Stimulated activated CD4-positive, alpha-beta T cell treated with anti-CD3 and anti-CD28 coated beads, Interleukin-15, amount 100 ng/mL, for 48 hours (primary cell): ENCODE measurements at places on chromosomes 5 and 9.

- DNase-seq, result no peak
Measured at GRCh38 chr5:44099643-44100042, 289.6 kb downstream of the FGF10 start.

- DNase-seq, result no peak
Measured at GRCh38 chr5:138945421-138946240, 70.5 kb upstream of the LRRTM2 start.

DNA sequence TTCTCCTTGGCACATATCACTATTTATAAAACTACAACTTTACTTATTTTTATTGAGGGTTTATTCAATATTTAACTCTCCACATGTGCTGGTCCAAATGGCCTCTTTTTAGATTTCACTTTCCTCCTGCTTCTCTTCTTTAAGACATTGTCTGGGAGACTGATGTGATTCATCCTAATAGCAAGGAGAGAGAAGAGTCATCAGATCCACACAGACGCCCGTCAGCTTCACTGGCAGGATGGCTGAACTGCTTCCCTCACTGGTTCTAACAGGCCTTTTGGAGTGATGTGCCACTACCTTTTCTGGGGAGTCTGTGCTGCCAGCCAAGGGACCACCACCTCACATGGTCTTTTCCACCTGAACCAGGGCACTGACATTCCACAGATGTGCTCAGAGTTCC, 16.5 kb upstream of the ROR2 start:
- no peak for DNase-seq

- DNase-seq, result no peak
Measured at GRCh38 chr9:112734892-112735291, 15.7 kb upstream of the SNX30 start.

- no peak for DNase-seq
Measured at GRCh38 chr9:12681620-12682019, 11.6 kb upstream of the TYRP1 start.

DNA sequence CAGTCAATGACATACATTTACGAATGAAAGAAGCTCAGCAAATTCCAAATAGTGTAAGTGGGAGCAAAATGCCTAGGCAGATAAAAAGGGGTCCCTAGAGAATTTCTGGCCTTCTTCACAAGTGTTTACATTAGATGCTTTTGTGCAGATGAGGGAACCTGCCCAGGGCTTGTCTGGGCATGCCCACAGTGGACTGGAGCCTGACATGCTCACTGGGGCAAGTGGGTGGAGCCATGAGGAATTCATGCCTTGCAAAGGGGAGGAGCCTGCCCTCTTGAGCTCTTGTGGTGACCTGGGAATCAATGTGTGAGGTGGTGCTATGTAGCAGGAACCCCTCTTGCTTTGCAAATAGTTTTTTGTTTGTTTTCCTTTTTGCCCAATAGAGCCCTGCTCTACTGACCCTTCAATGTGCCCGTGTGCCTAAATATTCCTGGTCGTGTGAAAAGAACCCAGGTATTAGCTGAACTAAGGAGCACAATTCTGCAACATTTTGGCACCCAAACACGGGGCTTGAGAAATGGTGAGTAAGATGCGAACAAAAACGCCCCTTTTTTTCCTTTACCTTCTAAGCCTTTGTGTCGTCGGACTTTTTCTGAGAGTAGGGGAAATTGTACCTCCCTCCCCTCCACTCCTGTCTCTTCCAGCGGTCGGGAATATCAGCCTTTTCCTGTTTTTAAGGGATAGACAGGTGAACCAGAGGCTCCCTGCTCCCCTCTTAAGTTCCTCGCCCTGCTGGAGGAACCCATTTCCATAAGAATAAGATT, 433.8 kb upstream of the CDH9 start:
- DNase-seq, result no peak

DNA sequence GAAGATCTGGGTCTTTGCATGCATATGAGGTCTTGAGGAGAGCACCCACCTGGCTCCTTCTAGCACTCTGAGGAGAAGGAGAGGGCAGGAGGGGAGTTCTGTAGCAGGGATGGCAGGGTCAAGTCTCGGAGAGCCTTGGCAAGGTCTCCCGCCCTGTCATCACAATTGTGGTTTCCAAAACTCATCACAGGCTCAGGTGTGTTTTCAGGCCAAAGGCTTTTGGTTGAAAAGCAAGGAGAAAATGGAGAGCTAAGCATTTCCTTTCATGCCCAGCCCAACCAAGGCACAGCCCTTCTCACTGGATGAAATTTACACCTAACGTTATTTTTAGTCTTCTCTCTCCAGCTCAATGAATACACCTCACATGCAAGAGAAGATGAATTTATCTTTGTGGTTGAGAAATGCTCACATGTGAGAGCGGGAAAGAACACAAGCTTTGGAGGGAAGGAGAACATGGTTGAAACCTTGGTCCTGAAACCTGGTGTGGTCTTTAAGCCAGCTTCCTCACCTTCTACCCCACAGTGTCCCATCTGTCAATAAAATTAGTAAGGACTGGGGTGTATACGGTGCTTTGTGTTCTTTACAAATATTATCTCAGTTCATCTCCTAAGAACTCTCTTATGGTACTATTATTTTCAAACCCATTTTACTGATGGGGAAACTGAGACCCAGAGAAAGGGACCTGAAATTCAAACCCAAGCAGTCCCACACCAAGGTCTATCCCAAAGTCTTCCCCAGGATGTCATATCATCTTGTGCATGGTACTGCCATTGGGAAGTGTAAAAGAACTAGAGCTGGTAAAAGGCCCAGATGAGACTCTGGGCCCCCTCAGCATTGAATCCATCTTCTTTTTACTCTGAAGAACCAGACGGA, 47.8 kb upstream of the CPEB4 start:
- DNase-seq, result no peak

DNA sequence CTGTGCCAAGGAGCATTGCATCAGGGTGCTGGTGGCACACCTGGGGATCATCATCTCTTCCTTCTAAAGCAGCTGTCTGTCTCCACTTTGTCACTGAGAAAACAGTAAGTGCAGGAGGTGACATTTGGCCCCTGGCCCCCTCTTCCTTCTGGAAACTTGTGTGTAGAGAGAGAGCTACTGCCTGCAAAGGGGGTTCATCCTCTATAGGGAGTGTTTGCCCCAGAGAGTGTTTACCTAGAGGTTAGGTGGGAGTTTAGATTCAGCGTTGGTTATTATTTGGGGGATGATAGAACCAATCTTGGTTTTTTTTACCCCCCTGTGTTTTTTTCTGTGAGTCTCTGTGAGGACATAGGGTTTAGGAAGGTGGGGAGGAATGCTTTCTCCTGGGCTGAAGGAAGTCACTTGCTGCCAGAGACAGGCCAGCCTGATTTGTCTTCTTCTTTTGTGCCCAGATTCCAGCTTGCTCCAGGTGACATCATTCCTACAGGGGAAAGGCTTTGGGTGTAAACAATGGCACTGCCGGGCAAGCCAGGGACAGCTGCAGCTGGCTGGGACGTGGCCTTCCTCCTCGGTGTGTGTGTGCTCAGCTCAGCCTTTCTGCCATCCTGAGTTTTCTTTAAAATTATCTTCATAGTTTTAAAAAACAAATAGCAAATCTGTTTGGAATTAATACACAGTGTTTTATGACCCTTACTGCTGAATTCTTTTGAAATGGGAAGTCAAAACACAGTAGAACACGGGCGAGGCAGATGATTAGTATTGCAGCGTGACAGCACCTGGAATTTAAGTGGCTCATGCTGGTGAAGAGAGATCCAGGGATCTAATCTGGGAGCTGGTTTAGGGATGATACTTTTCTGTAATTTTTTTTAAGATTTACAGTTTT, 24.5 kb downstream of the PRRC2B start:
- no peak for DNase-seq

GRCh38 chr5:44387921-44388320, 1.3 kb downstream of the FGF10 start:
- no peak for DNase-seq

DNA sequence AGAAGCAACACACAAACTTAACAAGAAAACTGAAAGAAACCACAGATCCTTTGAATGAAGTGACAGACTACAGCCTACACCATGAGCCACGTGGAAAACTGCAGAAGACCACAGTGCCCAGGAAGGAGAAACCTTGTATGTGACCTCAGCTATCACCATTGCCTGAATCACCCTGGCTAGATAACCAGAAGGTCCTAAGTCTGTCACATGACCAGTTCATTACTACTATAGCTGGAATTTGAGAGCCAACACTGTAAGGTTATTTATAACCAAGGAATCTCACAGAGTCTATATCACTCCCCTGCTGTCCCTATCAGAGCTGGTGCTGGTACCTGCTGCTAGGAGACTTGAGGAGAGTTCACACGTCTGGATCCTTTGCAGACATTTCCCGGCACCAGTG, 90.3 kb upstream of the FBXL17 start:
- no peak for DNase-seq

DNA sequence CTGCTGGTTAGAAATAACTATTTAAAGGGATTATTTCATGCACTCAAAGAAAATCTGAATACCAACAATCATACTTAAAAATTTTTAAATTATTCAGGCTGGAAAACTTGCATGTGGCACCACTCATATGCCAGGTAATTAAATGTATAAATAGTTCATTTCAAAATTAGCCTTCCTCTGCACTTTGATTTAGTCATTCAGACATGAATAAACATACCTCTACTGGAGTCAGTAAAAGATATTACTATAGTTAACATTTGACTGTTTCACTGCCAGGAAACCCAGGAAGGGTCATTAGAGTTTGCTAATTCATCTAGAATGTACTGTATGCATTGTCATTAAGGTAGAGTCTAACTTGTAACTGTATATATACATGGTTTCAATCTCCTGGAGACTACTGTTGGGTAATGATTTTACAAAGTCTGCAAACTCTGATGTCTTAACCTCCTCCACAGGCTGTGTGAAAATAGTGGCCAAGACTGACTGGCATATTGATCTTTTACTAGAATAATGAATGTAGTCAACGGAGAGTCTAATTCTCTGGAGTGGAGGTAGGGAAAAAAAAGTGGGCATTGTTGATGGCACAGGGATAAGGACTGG, 43.7 kb downstream of the TEX10 start:
- no peak for DNase-seq

DNA sequence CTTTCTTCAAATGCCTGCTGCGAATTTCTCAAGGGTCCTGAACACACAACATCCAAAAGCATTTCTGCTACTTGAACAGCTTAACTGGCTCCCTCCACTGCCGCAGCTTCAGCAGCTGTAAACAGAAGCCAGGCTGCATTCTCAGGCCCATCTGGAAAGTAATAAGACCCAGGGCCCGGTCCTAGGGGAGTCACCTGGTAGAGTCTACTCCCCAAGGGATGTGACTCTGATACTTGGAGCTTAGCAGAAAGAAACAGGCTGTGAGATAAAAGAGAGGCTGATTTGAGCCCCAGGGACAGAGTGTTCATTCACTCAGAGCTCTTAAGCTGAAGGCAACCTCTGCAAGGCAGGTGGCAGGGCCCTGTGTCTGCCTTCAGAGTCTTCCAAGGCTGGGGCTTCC, 356.8 kb downstream of the SPOCK1 start:
- DNase-seq, result no peak

- no peak for DNase-seq
Measured at GRCh38 chr5:64462391-64462790, 43.4 kb upstream of the RGS7BP start.

DNA sequence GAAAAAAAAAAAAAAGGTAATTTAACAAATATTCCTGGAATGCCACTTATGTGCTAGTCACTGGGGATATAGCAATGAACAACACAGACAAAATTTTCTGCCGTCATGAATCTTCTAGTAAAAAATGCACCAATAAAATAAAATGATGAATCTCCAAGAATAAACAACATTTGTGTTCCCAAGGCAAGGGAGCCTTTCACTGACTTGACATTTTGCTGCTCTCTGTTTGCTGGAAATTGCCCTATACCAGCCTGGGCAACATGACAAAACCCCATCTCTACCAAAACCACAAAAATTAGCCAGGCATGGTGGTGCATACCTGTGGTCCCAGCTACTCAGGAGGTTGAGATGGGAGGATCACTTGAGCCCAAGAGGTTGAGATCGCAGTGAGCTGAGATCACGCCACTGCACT, 64.5 kb upstream of the ERBIN start:
- DNase-seq, result no peak

DNA sequence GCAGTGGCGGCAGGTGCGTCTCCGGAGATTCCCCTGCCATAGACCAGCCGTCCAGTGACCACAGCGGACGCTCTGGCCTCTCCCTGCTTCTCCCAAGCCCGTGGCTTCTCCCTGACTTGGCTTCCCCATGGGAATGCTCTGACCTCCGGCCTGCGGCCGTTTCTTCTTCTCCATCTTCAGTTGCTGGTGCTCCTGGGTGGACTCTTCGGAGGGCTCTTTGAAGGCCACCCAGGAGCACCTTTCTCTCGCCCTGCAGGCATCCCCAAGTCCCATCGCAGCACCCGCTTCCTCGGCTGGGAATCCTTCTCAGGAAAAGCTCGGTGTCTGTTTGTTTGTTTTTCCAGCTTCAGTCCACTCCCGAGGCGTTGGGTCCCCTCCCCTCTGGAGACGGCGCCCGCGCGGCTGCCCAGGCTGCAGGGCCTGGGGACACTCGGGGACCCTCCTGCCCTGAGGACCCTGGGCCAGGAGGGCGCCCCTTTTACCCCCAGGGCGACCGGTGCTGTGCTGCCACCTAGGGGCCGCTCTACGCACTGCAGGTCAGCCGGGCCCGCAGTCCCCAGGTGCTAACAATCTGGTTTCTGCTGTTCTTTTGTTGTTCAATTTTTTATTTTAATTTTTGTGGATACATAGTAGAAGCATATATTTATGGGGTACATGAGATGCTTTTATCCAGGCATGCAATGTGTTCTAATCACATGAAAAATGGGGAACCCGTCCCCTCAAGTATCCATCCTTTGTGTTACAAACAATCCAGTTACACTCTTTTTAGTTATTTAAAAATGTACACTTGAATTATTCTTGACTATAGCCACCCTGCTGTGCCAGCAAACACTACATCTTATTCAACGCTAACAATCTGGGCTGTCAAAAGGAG, 197.9 kb upstream of the ADAMTS16 start:
- no peak for DNase-seq

- no peak for DNase-seq
Measured at GRCh38 chr5:95908799-95909198, 52.9 kb downstream of the ELL2 start.

- no peak for DNase-seq
Measured at GRCh38 chr9:106324591-106325280, 538.2 kb upstream of the ZNF462 start.

DNA sequence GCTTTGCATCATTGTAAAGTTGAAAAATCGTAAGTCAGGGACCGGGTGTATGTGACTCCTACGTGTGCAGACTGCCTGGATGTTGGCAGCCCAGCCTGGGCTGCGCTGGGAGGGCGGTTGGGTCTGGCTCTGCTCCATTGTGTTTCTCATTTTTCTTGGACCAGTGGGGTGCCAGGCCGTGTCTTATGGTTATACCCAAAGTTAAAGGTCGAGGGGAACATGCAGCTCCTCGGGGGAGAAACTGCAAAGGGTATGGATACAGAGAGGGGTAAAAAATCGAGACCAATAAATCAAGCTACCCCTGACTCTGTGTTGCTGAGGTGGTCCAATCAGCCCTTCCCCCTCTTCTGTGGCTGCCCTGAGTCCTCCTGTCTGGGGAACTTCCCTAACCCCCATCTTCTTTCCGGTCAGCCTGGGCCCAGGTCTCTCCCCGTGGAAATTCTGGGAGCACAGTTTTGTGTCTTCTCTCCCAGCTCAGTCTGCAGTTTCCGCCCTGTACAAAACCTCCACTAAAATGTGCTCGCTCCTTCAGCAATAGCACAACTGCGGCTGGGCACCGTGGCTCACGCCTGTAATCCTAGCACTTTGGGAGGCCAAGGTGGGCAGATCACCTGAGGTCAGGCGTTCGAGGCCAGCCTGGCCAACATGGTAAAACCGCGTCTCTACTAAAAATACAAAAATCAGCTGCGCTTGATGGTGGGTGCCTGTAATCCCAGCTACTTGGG, 34.1 kb upstream of the UNC5A start:
- DNase-seq, result no peak

GRCh38 chr5:117568622-117569021, 994.0 kb upstream of the SEMA6A start:
- no peak for DNase-seq

- DNase-seq, result no peak
Measured at GRCh38 chr5:171432583-171433351, 13.3 kb downstream of the FGF18 start.
